ENCODE measurements at places on chromosomes 4 and X.

DNA sequence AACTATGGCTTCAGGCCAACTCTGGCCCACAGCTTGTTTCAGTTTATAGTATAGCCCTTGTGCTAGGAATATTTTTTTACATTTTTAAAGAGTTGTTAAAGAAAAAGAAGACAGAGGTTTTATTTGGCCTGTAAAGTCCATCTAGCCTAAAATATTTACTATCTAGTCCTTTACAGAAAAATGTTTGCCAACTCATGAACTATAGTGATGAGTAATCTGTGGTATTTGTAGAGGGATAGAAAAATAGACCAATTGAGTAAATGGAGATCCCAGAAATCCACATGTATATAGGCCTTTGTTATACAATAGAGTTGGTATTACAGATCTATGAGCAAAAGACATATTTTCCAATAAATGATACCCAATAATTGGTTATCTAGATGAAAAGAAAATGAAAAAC is 288.7 kb downstream of the PRDM5 start:
- peak; percentile 29 for DNase-seq

GRCh38 chr4:131427000-131427399 is 1722.1 kb upstream of the PCDH10 start:
- DNase-seq, result no peak

- DNase-seq, result no peak
Observed at GRCh38 chr4:148565801-148566200, 123.6 kb upstream of the NR3C2 start.

- DNase-seq, result no peak
Observed at GRCh38 chrX:115895678-115896329, 274.7 kb upstream of the AGTR2 start.

GRCh38 chr4:921830-922331 is 10.2 kb downstream of the GAK start:
- no peak for DNase-seq

DNA sequence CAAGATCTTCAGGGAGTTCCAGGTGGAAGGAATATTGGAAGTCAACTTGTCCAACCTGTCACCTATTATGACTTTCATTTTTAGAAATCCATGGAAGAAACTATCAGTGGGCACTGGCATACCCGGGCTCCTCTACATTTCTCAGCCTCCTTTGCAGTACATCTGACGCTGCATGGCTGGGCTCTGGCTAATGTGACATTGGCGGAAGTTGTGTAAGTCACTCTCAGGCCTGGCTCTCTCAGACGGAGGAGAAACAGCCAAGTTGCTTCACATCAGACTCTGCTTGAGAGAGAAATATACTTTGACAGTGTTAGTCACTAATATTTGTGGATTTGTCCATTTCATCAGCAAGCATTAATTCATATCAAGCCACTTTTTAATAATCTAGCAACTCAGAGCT is 4.5 kb downstream of the DCHS2 start:
- no peak for DNase-seq

GRCh38 chr4:158015241-158015640 is 157.6 kb downstream of the GASK1B start:
- DNase-seq, result peak; percentile 40

GRCh38 chr4:85740431-85740861 is 265.5 kb downstream of the ARHGAP24 start:
- DNase-seq, result peak; percentile 62

GRCh38 chr4:82784681-82785610 is 13.7 kb downstream of the SCD5 start:
- peak; percentile 80 for DNase-seq

DNA sequence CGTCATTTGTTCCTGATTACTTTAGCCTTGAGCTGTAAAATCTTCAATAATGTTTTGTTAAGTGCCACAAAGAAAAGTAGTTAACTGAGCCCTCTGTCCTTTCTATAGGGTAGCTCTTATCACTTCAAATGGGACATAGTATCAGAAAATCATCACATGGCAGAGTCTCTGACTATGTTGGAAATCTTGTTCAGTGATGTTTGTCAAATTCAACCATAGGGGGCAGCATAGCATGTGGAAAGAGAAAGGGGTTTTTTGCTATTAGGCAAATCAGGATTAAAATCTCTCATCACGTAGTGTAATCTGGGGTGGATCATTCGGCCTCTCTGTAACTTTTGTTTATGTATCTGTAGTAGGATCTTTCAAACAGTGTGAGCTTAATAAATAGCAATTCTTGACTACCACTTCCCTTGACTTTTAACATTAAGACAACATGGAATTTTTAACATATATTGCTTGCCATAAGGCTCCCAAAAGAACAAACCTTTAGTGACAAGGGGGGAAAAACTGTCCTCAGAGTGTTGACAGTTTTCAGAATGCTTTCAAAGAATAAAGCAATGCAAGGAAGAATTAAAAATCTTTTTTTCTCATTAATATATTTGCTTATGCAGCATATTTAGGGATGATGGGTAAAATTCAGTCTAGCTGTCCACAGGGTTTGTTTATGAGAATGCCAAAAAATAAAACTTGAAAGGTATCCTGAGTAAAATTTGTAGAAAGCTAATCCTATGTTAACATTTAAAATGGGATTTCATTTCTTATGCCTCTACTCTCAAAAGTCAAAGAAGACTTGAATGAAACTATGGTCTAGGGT is 127.2 kb downstream of the FBXW7 start:
- DNase-seq, result peak; percentile 27

- DNase-seq, result no peak
Observed at GRCh38 chr4:163747886-163748285, 253.4 kb downstream of the TMA16 start.

- DNase-seq, result no peak
Observed at GRCh38 chr4:149964001-149964796, 114.0 kb upstream of the DCLK2 start.

All from fibroblast of upper back skin (primary cell).